Muscle of arm (tissue), 14 donors: ENCODE measurements at places on chromosomes 5 and 9.

GRCh38 chr5:11863911-11864310 lies 40.3 kb downstream of the CTNND2 start:
- DNase-seq: no peak

- DNase-seq: peak; percentile 43
These were observed 116.6 kb upstream of the STARD4 start for GRCh38 chr5:111628901-111629300.

- DNase-seq: no peak
These were observed 82.7 kb downstream of the HACD4 start for GRCh38 chr9:20948703-20949102.

DNA sequence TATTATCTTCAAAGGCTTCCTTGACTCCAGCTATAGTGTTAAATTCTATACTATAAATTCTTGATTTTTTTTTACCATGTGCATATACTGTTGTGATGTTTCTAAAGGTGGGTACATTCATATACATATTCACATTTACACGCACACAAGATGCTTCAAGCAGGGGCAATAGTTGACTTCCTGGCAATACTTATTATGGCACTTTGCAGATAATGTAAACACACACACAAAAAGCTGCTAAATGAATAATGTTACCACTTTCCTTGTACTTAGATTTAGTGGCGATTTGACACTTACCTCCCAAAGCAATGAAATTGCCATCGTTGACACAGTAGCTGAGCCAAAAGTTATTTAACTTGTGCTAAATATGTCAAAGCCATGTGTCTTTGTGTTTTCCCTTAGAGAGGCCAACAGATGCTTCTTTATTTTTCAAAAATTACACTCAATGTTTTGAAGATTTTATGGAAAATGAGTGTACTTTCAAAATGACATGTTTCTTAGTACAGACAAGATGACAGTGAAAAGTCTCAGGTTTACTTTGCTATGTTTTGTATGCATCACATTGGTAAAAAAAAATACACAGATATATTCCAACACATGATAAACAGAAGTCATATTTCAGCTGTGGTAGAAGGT lies 12.2 kb upstream of the ERAP2 start:
- DNase-seq: no peak

GRCh38 chr9:7341571-7341970 lies 458.0 kb downstream of the DMAC1 start:
- no peak for DNase-seq

- no peak for DNase-seq
These were observed 37.5 kb downstream of the TJP2 start for GRCh38 chr9:69211424-69212036.
